ENCODE measurements at places on chromosomes 12 and 14. TPM values are rescaled to one million over a fixed set of nuclear protein-coding genes. Genes with fewer than 3 reads are reported as not detected.

- no peak for DNase-seq
Observed at GRCh38 chr12:53659571-53659981, 16.3 kb downstream of the ATP5MC2 start.

- no peak for DNase-seq
Observed at GRCh38 chr14:68806526-68807147, 13.8 kb upstream of the ZFP36L1 start.

DNA sequence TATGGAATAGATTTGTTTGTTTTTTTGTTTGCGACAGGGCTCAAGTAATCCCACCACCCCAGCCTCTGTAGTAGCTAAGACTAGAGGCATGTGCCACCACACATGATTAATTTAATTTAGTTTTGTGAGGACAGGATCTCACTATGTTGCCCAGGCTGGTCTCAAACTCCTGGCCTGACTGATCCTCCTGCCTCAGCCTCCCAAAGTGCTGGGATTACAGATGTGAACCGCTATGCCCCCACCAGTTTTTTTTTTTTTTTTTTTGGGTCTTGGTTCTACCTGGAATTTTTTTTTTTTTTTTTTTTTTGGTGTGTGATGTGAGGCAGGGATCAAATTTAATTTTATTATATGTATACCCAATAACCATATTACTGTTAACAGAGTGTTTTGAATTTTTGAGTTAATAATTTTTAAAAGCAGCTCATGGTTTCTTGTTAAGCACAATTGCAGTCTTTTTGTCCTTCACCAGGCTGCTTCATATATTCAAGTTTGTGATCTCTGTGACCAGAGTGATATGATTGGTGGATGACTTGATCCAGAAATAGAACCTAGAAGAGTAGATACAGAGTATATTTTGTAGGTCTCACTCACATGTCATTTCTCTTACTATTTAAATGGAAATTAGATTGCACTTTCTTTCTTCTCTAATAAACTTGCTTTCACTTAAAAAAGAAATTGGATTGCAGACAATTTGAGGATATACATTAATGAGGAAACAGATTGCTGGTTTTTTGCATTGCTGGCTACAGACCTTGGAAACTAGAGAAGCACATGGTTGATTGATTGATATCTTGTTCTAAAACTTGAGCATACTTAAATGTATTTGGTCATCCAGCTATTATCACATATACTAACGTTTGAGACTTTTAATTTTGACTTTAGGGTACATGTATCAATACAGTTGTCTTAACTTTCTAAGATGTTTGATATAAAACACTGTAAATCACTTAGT lies 13.2 kb downstream of the ADIPOR2 start:
- DNase-seq, result no peak

- DNase-seq, result peak; percentile 10
Observed at GRCh38 chr12:58804749-58805148, 115.6 kb downstream of the LRIG3 start.

DNA sequence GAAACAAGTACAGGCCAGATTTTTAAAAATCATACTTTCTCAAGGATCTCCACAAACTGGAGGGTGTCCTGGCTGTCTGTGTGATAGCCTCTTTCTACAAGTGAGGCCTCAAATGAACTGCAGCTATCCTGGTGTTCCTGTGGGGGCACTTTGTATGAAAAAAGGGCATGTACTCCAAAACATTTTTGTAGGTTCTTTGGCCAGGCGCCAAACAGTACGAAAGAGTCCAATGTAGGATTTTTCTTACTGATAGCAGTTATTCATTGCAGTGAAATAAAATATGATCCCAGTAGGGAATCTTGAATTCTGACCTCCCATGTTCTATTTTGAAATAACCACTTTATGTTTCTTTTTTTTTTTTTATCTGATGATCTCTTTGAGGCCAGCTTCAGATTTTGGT lies 381.7 kb downstream of the PAWR start:
- DNase-seq, result no peak

GRCh38 chr14:100537446-100538350 lies 49.5 kb downstream of the BEGAIN start:
- DNase-seq, result no peak

DNA sequence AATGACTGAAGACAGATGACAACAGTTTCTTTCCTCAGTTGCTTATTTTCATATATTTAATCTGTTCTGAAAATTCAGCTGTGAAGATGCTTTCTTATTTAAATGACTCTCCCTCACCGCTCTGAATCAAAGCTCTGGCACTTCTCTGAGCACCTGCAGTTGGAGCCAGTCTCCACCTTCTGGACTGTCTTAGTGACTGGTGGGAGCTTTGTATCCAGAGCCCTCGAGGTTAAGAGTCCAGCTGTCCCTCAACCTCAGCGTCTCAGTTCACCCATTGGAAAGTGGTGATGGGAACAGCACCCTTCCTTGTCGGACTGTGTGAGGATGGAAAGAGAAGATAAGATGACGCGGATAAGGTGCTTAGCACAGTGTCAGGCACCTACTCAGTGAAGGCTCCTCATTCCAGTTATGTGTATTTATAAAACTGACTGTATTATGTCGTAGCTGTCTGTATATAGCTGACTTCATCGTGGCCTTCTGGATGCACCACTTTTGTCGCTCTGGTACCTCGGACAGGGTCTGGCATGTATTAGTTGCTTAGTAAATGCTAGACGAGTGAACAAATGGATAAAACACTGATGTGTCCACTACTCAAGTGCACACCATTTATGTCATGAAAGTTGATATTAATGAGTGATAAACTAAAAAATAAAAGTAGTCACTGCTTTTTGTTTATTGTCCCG lies 34.5 kb downstream of the ELK3 start:
- no peak for DNase-seq

- DNase-seq, result no peak
Observed at GRCh38 chr14:35045798-35046047, 349 bp upstream of the FAM177A1 start.

- no peak for DNase-seq
Observed at GRCh38 chr12:105164068-105164467, 56.5 kb downstream of the WASHC4 start.

DNA sequence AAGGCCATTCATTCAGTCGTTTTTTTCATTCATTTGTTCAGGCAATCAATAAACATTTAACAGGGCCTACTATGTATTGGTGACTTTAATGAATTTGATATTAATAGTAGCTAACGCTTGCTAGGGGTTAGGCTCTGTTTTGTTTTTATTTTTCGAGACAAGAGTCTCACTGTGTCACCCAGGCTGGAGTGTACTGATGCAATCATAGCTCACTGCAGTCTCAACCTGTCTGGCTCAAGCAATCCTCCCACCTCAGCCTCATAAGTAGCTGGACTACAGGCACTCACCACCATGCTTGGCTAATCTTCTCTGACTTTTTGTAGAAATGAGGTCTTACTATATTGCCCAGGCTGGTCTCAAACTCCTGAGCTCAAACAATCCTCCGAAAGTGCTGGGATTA lies 25.6 kb upstream of the MED13L start:
- DNase-seq, result no peak

DNA sequence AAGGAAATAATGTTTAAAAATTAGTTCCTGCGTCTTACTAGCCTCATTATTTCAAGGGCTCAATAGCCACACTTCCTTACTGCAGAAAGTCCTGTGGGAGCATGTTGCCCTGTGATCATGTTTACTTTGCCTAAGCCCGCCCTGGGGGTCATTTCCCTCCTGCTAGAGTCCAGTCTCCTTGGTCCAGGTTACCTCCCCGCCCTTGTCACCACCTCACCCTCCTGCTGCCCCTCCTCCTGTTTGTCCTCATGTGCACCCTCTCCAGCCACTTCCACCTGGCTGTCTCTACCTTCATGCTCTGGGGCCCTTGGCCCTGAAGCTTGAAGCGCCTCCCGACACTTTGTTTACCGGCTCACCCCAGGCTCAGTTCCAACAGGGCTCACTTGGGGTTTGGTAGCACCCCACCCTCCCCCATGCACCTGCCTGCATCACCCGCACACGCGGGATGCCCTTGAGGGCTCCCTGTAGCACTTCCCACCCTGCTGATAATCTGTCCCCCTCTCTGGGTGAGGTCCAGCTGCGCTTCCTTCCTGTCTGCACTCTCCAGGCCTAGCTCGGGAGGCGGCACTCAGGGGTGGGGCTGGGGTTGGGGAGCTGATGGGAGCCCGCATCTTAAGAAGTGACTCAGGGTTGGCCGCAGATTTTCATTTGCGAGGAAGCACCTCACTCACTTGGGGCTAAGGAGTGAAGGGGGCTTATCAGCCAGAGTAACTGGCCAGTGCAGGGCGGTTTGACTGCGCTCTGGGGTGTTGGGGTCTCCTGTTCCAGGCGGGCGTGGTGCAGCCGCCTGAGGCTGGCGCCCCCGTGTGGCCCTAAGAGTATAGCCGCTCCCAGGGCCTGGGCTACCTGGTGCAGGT lies 40.1 kb downstream of the SMIM41 start:
- DNase-seq, result peak; percentile 61

DNA sequence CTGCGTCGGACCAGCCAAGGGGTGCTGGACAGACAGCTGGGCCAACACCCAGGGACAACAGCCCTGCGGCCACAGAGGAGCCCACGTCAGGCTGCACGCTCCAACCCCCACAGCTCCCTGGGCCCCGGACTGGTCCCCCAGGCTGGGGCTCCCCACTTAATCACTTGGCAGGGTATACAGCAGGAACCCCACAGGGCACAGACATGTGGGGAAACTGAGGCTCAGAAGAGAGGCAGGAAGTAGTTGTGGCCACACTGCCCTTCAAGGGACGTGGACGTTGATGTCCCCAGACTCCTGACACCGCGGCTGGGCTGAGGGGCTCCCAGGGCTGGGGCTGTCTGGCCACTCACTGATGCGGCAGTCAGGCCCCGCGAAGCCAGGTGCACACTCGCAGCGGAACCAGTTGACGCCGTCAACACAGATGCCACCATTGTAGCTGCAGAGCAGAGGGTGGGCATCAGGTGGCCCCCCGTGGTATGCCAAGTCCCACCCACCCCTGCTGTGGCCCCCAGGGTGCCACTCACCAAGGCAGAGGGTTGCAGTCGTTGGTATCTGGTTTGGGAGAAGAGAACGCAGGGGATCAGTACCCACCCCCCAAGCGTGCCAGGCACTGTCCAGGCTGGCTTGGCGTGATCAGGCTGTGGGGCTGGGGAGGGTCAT lies 21.5 kb downstream of the JAG2 start:
- DNase-seq, result no peak

DNA sequence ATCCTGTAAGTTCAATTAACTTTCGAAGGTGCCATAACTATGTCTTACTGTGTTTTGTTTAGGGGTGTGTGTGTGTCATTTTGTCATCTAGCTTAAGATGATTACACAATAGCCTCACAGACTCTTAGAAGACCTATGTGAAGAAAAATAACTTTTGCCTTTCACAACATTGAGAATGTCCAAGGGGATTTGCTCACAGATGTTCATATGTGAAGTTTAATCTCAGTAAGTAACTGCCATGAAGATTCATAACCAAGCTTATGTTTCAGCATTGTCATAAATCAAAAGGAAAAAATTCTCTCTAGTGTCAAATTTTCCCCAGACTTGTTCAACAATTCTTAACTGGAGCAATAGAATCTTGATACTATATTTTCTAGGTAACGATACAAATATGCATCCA lies 226.1 kb upstream of the PRKD1 start:
- no peak for DNase-seq

DNA sequence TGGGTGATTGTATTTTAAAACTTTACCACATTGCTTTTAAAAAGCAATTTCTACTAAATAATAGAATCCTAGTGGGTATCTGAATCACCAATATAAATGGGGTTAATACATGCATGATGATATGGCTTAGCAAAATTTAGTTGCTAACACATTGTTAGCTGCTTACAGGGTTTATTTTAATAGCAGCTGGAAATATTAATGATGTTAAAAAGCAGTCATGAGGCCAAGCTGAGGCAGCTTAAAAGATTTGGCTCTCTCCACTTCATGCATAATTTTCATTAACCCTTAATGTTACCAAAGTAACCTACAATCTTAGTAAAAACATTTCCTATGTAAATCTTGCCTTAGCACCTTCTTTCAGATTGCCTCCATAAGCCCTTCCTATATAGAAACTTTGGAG lies 49.2 kb upstream of the CNOT2 start:
- no peak for DNase-seq

DNA sequence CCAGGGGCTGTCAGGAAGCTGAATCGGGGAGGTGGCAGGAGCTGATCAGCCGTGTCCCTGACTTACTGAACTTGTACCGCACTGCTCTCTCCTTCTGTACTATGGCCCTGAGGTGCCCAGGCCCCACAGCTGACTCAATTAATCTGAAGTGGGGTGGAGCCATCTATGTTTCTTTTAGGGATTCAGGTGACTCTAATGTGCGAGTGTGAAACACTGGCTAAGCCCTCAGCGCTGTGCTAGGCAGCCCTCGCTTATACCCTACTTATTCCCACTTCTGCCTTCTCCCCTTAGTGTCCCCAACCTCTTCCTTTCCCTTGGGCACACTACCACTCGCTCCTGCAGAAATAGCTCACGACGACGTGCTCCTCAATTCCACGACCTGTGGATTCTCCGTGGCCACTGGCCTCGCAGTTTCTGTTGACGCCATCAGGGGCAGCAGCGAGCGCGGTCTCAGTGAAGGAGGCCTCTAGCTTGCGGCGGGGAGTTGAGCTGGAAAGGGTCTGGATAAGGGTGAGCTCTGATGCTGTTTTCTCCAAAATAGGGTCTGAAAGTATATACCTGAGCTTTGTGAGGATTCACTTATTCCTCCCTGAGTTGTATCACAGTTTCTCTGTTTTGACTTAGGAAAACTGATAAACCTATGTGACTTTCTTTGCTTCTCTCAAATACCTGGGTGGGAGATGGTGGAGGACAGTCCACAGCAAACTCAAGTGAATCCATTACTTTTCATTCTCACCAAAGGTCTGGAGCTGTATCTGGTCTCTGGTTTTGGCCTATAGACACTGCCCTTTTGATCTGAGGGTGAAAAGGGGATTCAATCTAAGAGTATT lies 167.6 kb downstream of the SLC41A2 start:
- DNase-seq, result peak; percentile 36

DNA sequence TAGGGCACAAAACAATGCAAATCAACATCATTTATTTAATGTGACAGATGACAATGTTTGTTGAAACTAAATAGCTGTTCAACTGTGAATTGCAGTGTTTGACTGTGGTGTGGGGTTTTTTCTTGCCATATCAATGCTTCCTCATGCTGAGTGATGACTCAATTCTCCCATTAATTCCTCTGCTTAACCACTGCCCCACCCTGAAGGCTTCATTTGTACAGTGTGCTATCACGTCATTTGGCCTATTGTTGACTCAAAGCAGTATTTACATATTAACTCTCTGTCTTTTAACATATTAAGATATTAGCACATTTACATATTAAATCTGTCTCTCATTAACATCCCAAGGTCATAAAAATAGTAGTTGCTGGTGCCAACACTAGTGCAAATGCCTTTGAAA lies 164.8 kb upstream of the NRXN3 start:
- DNase-seq, result peak; percentile 6

Gene EPYC
- not detected for total RNA-seq

Gene PUS1
- 5.0 TPM for total RNA-seq

Gene EMP1
- total RNA-seq, result 58.4 TPM

Gene FOXG1
- not detected for total RNA-seq

Gene GNG2
- total RNA-seq, result 5.8 TPM

Gene MSI1
- not detected for total RNA-seq

Gene FLRT2
- total RNA-seq, result 139 TPM

Gene OTOGL
- total RNA-seq, result 0.44 TPM

Gene SLC8B1
- 11.3 TPM for total RNA-seq

Gene MARK3
- 49.4 TPM for total RNA-seq

Gene GPX2
- not detected for total RNA-seq

Gene PRR4
- total RNA-seq, result 0.40 TPM

Gene HHIPL1
- 0.79 TPM for total RNA-seq

Gene MYF6
- not detected for total RNA-seq

Data from lung microvascular endothelial cell (primary cell).